Hypothalamus (tissue), 51 donors: ENCODE measurements at places on chromosomes 5 and 9.

DNA sequence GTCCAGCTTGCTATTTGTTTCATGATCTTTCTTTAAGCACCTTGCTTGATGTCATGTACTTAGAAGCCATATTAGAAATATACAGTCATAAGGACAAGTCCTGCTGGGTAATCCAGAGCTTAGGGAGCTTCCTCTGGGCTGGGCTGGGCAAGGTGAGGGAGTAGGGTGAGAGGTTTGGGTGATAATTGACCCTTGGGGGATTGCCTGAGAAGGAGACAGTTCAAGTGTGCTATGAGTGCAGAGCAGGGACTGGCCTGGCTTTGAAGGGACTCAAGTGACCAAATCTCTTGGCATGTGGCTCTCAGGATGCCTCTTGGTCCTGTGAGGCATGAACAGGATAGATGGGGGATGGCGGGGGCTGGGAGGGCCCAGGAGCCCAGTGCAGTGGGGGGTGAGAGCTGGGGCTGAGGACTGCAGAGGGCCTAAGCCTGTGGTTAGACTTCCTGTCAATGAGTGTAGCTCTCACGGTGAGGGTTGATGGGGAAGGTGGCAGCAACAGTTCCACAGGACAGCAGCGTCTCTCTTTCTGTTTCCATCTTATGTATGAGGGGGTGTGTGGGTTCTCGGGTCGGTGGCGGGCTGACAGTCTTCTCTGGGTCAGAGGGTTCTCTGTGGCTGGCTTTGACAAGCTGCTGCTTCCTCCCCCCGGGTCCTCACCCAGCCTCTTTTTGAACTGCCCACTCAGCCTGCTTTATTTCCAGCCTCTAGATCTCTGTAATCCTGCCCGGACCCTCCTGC, 53.5 kb downstream of the RGS3 start:
- no peak for DNase-seq

GRCh38 chr9:17011880-17012279, 123.0 kb upstream of the CNTLN start:
- no peak for DNase-seq

DNA sequence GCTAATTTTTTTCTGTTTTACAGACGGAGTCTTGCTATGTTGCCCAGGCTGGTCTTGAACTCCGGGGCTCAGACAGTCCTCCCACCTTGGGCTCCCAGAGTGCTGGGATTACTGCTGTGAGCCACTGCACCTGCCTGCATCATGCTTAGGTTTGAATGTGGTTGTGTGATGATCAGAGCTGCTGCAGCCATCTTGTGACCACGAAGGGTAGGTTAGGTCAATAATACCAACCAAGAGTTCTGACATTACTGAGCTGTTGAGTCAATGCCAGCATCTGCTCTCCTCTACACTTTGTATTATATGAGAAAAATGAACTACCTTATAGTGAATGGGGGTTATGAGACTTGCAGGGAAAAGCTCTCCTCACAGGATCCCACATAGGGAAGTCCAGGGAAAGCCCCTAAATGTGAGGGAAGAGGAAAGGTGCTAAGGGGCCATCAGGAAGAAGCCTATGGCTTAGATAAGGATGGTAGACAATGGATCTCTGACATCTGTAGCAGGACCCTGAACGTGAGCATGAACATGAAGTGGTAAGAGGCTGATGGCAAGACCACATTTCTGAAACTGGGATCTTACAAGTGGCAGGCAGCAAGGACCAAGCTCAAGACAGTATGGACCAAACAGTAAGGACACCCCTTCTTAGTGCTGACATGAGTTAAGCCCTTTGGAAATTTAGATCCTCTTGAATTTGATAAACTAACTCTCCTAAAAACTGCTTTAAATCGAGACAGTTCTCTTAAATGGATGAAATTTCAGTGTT, 75.7 kb upstream of the ZNF169 start:
- DNase-seq: no peak

DNA sequence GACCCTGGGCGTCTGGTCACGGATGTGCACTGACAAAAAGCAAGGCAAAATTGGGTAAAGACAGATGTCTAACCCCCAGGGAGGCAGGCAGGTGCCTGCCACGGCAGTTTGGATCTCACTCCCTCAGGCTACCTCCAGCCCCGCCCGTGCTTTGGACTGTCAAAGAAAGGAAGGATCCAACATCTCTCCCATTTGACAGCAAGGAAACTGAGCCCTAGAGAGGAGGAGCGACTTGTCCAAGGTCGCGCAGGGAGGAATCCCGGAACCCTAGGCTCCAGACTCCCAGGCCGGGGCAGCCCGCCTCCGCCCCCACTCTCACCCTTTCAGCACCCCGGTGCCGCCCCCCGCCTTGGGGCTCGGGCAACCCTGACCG, 376 bp downstream of the GOLGA1 start:
- DNase-seq: no peak

- no peak for DNase-seq
These were observed 137.3 kb upstream of the KLF9 start for GRCh38 chr9:70551801-70552200.

GRCh38 chr9:125540497-125540896, 166.5 kb downstream of the MAPKAP1 start:
- DNase-seq: no peak

DNA sequence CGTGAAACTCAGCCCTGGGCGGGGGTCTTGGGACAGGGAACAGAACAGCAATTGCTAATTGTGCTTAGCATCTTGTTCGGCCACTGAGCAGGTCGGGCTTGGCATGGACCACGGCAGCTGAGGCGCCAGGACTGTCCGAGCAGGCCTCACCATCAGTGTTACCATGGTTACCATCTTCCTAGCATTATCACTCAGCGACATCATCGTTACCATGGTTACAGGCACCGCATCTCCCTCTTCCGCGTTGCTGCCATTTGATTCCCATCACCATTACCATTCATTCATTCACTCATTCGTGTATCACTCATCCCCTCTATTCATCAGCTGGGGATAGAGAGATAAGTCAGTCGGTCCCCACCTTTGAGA, 81.0 kb upstream of the ZBTB43 start:
- no peak for DNase-seq

DNA sequence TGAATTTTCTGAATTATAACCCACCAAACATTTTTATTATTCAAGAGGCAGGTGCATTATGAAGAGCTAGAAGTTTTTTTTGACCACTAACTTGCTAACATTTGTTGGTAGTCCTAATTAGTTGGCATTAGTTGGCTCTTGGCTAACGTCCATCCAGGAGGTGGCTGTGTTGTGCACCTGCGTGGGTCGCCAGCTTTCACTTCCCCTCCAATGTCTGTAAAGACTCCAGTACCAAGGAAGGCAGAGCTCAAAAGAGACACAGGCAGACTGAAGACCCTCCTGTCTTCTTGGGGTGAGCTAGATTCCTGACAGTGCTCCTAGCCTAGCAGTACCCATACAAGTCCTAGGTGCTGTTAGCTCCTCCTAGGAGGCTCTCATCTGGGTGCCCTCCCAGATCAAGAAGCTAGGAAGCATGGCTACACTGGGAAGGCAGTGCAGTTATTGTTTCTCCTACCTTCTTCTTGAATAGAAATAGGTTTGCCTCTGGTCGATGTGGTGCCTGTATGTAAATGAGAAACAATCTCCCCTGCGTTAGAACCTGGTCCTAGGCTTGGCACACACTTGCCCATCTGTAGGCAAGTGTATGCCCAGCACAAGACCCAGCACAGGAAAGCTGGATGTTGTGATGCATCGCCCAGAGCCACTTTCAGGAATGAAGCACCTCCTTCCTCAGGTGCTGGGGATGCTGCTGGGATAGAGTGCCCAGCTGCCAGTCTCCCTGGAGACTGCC, 190.9 kb downstream of the ICE1 start:
- DNase-seq: no peak

DNA sequence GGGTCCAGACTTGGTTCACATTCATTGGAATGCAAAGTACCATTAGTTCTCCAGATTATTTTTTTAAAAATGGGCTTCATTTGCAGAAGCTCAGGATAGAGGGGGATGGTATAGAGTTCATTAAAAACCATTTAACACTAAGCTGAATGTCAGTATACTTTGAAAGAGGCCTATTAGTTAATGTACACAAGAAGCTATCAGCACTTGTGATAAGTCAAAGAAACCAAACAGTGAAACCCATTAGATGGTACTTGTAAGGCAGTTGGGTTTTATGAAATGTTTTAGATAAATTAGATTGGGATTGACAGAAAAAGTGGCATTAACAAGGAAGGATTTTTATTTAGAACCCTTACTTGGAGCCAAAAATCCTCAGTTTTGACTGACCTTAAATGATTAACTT, 229.2 kb upstream of the MPDZ start:
- DNase-seq: no peak

GRCh38 chr5:67465537-67466207, 269.1 kb upstream of the CD180 start:
- DNase-seq: no peak

DNA sequence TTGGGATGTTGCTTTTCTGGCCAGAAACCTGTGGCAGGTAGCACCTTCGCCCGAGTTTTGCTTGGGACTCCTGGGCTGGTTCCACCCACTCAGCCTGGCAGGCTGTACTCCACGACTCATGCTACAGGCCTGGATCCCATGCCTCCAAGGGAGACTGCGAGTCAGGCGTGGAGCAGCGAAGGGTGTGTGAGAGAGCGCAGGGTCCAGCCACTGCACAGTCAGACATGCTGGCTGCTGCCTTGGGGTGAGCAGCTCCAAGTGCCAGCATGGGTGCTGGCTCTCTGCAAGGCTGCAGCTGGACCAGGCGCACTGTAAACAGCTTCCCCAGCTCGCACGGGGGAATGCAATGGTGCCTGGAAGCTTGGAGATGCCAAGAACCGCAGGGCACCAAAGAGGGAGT, 249.6 kb upstream of the EDIL3 start:
- no peak for DNase-seq

- DNase-seq: no peak
These were observed 68.3 kb downstream of the AK8 start for GRCh38 chr9:132809677-132810271.

GRCh38 chr9:68961587-68961986, 52.3 kb downstream of the PRKACG start:
- no peak for DNase-seq

GRCh38 chr9:130940693-130941576, 1.9 kb upstream of the FIBCD1 start:
- peak; percentile 26 for DNase-seq

DNA sequence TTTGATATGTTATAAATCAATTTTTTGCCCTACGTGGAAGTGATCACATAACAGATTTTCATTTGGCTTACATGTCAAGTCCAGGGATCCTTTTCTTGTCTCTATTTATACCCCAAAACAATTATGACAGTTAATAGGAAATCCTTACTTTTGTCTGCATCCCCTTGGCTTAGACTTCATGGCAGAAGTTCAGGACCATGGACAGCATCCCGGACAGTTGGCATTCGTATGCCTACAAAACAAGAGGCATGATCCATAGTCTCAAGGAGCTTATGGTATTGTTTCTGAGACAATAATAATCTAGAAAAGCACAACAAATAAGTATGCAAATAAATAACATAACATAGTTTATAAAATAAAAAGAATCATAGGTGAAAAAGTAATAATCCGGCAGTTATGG, 214.3 kb upstream of the GRIA1 start:
- no peak for DNase-seq

DNA sequence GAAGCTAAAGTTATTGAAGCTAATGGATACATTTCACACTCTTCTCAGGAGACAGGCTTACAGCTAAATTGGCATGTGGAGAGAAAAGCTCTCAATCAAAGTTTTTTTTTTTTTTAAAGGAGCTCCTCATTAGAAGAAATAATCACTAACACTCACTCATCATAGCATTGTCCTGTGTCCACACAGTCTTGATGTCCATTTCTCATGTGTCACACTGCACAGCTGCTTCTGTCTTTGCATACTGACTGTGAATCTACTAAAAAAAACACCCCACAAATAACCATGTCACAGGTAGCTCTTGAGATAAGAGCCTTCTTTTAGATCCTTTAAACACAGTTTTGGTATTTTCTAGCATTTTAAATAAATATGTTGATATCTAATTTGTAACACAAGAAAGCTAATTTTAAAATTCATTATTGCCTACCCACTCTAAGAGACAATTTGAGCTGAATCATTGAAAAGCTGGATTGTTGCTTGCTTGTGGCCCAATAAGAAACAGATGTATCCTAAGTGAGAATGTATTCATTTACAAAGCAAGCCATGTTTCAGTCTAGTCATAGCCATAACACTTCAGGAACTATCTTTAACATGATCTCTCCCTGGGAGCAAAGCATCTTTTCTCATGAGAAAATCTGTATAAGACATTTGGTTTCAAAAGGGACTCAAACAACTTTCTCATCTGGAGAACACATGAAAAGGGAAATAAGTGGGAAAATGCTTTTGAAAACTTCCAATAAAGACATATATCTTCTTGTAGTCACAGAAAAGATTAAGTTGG, 48.1 kb upstream of the PCSK1 start:
- DNase-seq: no peak

GRCh38 chr5:87912419-87912818, 356.2 kb downstream of the TMEM161B start:
- DNase-seq: no peak

DNA sequence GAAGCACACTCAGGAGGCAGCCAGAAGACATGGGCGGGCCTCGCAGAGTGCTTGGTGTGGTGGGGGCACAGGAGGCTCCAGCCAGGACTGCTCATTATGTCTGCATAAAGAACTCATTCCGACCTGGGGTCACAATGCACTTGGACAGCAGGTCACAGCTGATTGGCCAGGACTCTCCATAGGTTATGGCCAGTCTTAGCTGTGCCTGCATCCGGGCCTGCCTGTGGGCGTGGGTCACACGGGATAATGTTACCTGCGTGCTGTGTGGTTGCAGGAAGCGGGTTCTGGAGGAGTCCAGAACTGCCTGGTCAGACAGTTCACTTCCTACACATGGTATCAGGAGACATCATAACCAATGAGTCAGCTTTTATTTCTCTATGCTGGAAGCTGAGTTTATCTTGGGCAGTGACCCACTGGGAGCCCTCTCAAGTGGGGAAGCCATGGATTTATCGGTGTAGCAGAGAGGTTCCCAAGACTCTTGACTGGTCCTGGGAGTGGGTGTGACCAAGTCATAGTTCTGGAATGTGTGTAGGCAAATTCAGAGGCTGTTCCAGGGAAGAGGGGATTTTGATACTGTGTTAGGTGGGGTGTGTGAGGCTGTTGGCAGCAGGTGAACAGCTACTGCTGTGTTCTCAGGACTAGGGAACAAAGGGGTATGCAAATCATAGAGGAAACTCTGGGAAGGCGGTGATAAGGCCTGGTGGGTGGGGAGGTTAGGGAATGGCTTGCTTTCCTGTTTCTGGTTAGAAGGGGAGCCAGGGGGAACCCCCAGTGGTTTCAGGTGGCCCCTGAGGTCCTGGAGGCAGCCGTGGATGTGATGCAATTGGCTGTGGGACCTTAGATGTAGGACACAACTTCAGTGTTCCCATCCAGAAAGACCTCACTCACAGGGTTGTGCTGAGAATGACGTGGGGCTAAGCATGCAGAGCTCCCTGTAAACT, 51.3 kb downstream of the ARHGEF37 start:
- no peak for DNase-seq

DNA sequence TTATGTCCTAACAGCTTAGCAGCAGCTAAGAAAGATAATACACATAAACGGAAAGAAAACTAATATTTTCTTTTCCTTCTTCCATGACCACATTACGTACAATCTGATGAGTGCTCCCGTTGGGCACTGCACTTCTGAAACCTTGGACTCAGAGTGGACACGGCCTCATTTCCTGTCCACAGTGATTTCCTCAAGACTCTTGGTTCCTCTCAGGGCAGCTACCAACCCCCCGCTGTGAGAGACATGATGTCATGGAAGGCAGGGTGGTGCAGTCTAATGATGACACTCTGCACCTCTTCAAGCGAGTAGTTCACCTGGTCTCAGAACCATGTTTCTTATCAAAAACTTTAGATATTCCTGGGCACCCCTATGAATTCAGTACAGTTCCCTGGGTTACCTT, 68.7 kb upstream of the CTSL start:
- no peak for DNase-seq

- DNase-seq: no peak
These were observed 103.0 kb upstream of the ERCC6L2 start for GRCh38 chr9:95772320-95773052.

- DNase-seq: peak; percentile 46
These were observed 318.8 kb downstream of the PIK3R1 start for GRCh38 chr5:68534131-68534940.
